ENCODE measurements at places on chromosomes 12 and 14. TPM values are rescaled to one million over a fixed set of nuclear protein-coding genes. Genes with fewer than 3 reads are reported as not detected.

- peaks cover 4% of the 10 kb centered on the region for H3K36me3 ChIP-seq
- no peak overlapping the region for H3K27ac ChIP-seq
- no peak for DNase-seq
Measured at GRCh38 chr12:97275256-97275655, 187.3 kb upstream of the RMST start.

The APOLD1 gene
- total RNA-seq, result 5.2 TPM

The ACACB gene
- total RNA-seq, result 1.7 TPM

GRCh38 chr12:89038831-89039512 is 313.3 kb downstream of the DUSP6 start:
- no peaks in the 10 kb centered on the region for H3K36me3 ChIP-seq
- H3K4me3 ChIP-seq, result no peak overlapping the region
- DNase-seq, result no peak
- H3K27me3 ChIP-seq, result no peaks in the 10 kb centered on the region

GRCh38 chr12:40105265-40105514 is 691 bp downstream of the SLC2A13 start:
- H3K27me3 ChIP-seq, result peaks cover 22% of the 10 kb centered on the region
- peaks cover 12% of the 10 kb centered on the region for H3K36me3 ChIP-seq
- no peak overlapping the region for H3K27ac ChIP-seq
- peak overlapping the region; percentile 94 for H3K4me3 ChIP-seq

The CHGA gene
- 0.67 TPM for total RNA-seq

GRCh38 chr12:75881920-75882319 is 149.7 kb downstream of the PHLDA1 start:
- H3K27ac ChIP-seq, result no peak overlapping the region
- DNase-seq, result no peak
- peaks cover 9% of the 10 kb centered on the region for H3K4me1 ChIP-seq

The HCAR1 gene
- total RNA-seq, result 0.13 TPM

The TMEM229B gene
- 0.08 TPM for total RNA-seq

The RPS6KA5 gene
- total RNA-seq, result 13.8 TPM

DNA sequence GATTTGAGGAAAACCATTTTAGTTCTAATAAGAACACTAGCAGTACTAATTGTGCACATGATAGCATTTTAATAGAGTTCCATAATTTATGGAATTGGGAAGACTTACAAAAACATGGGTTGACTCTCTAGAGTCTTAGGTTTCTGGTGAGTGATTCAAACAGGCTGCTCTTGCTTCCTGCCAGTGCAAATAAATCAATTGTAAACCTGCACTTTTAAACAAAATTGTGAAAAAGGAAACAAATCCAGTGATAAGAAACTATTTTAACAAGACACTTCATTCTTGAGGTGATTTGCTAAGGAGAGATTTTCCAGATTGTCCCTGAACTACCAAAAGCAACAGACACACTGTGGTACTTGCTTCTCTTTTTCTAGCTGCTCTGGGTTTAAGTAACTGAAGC is 112.2 kb downstream of the CACNA1C start:
- H3K4me3 ChIP-seq, result no peak overlapping the region
- peaks cover 6% of the 10 kb centered on the region for H3K4me1 ChIP-seq
- H3K27me3 ChIP-seq, result peaks cover 3% of the 10 kb centered on the region
- H3K27ac ChIP-seq, result no peak overlapping the region
- no peak for DNase-seq

- H3K4me3 ChIP-seq, result no peak overlapping the region
- H3K27ac ChIP-seq, result no peak overlapping the region
- H3K36me3 ChIP-seq, result no peaks in the 10 kb centered on the region
- no peaks in the 10 kb centered on the region for H3K4me1 ChIP-seq
- no peaks in the 10 kb centered on the region for H3K27me3 ChIP-seq
Measured at GRCh38 chr12:104172570-104172947, 34.5 kb upstream of the NFYB start.

DNA sequence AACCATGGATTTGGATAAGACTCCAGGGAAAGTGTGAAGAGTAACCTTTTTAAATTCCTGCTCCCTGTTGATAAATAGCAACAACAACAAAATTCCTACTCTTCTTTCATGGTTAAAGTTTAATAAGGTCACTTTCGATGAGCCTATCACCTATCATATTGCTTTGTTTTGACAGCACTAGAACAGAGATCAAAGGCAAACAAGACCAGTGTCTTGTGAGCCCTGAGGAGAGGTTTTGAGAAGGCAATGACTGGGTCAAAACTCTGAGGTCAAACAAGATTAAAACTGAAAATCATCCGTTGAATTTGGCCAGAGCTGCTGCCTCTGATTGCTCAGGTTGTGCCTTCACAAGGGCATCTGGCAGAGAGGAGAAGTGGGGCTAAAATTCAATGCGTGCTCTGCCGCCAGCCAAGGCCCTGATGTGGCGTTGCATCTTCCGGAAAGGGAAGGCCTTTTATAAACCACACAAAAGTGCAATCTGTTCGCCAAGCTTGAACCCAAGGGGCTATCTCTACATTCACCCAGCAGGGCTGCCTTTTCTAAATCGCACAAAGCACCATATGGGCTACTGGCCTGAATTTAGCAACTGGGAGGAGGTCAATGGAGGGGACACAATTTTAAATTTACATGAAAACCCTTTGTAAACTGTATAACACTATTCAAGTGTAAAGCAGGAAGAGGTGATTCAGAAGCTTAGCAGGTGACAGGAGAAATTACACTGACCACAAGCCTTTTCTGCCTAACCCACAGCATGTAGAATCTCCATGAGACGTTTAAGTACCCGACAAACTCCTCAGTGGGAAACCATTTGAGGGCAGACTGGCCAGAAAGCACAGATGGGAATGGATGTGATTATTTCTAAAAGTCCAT is 140.8 kb downstream of the DAD1 start:
- H3K36me3 ChIP-seq, result no peaks in the 10 kb centered on the region
- peaks cover 17% of the 10 kb centered on the region for H3K4me1 ChIP-seq
- H3K27me3 ChIP-seq, result peaks cover 4% of the 10 kb centered on the region
- H3K4me3 ChIP-seq, result no peak overlapping the region

DNA sequence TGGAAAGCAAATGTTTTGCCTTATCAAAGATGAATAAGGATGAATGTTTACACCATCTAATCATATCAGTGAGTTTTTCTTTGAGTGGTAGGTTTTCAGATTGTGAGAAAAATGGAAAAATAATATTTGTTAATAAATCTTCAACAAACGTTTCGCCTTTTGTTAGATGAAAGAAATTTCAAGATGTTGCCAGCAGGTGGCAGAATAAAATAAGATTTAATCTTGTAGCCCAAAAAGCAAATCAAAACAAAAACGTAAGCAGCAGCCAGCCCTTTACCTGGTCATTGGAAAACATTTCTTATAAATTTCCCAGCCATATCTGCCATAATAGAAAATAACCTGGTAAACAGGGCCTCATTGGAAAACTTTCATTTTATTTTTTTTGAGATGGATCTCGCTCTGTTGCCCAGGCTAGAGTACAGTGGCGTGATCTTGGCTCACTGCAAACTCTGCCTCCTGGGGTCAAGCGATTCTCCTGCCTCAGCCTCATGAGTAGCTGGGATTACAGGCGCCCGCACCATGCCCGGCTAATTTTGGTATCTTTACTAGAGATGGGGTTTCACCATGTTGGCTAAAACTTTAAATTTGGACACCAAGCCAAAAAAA is 15.4 kb upstream of the TMEM120B start:
- H3K4me1 ChIP-seq, result no peaks in the 10 kb centered on the region
- peaks cover 2% of the 10 kb centered on the region for H3K27me3 ChIP-seq
- DNase-seq, result peak; percentile 25
- H3K4me3 ChIP-seq, result no peak overlapping the region
- H3K27ac ChIP-seq, result no peak overlapping the region

DNA sequence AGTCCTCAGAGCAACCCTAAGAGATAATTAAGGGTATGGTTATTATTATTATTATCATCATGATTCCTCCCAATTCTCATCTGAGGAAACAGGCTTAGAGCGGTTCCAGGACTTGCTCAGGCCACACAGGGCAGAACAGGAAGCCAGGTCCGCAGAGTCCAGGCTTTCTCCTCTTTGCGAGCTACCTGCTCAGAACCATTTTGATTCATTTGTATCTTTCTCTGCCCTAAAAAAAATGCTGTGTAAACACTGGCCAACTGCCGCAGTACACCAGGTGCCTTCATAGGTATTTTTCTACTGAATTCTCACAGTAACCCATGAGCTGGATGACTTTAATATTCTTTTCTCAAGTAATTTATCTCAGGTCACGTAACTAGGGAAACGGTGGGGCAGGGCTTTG is 45.3 kb downstream of the ST8SIA1 start:
- H3K36me3 ChIP-seq, result no peaks in the 10 kb centered on the region
- H3K27me3 ChIP-seq, result no peaks in the 10 kb centered on the region
- DNase-seq, result no peak
- H3K4me3 ChIP-seq, result no peak overlapping the region
- no peak overlapping the region for H3K27ac ChIP-seq

DNA sequence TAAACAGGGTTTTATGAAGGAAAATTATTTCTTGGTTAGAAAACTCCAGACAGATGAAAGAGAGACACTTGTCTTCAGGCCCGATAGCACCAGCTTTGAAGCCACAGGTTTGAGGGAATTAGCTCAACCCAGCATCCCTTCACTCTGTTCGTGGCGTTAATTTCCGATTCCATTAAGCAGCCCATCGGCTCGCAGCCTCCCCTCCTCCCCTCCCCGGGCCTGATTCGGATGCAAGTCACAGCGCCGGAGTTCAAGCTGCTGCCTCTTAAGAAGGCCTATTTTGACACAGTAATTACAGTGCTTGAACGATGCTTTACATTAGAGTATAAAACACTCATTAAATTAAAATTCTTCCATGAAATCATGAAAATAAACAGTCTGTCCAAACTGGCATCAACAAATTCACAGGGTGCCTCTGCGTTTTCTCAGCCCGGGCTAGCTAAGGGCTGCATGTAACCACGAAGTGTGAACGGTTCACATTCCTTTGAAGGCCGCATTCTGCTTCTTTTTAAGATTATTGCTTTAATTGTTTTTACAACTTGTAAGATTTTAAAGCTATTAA is 145.8 kb downstream of the DICER1 start:
- H3K36me3 ChIP-seq, result no peaks in the 10 kb centered on the region
- DNase-seq, result no peak
- H3K4me1 ChIP-seq, result no peaks in the 10 kb centered on the region
- no peak overlapping the region for H3K27ac ChIP-seq
- H3K4me3 ChIP-seq, result no peak overlapping the region

The SSPN gene
- 2.7 TPM for total RNA-seq

- peaks cover 14% of the 10 kb centered on the region for H3K36me3 ChIP-seq
- H3K4me3 ChIP-seq, result no peak overlapping the region
- peaks cover 34% of the 10 kb centered on the region for H3K4me1 ChIP-seq
- no peak for DNase-seq
Measured at GRCh38 chr14:68608574-68608962, 184.3 kb downstream of the ZFP36L1 start.

GRCh38 chr12:23855813-23856212 is 93.7 kb downstream of the SOX5 start:
- no peaks in the 10 kb centered on the region for H3K27me3 ChIP-seq
- DNase-seq, result no peak
- H3K36me3 ChIP-seq, result peaks cover 12% of the 10 kb centered on the region
- peaks cover 3% of the 10 kb centered on the region for H3K4me1 ChIP-seq
- no peak overlapping the region for H3K4me3 ChIP-seq

The JAG2 gene
- 280 TPM for total RNA-seq

The USP44 gene
- 10.4 TPM for total RNA-seq

GRCh38 chr14:36619131-36619530 is 36.7 kb upstream of the NKX2-8 start:
- no peaks in the 10 kb centered on the region for H3K27me3 ChIP-seq
- no peak overlapping the region for H3K4me3 ChIP-seq
- no peak for DNase-seq
- no peaks in the 10 kb centered on the region for H3K4me1 ChIP-seq
- no peak overlapping the region for H3K27ac ChIP-seq
- no peaks in the 10 kb centered on the region for H3K36me3 ChIP-seq

- DNase-seq, result no peak
- no peak overlapping the region for H3K4me3 ChIP-seq
- no peaks in the 10 kb centered on the region for H3K4me1 ChIP-seq
- no peaks in the 10 kb centered on the region for H3K36me3 ChIP-seq
- no peak overlapping the region for H3K27ac ChIP-seq
Measured at GRCh38 chr12:123120452-123121166, 30.3 kb downstream of the PITPNM2 start.

Measured in endothelial cell (in vitro differentiated cells).